Hepatocyte (in vitro differentiated cells): ENCODE measurements at places on chromosomes 7 and 10. TPM values are rescaled to one million over a fixed set of nuclear protein-coding genes. Genes with fewer than 3 reads are reported as not detected.

DNA sequence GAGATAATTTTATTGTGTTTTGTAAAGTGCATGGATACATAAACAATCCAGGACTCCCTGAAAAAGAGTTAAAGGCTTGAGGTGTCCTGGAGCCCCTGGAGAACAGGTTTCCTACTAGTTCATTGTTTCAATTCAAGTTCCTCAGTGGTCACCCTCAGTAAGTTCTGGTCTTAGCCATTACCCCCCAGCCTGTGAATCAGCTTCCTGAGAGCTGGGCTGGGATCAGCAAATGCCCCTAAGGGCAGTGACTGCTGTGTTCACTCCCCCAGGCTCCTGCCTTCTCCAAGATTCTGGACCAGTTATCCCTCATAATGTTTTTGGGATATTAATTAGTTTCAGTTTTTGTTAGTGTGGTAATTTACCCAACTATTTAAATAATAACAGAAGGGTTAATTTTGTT, 151.6 kb upstream of the PRSS58 start:
- H3K4me1 ChIP-seq, result no peaks in the 10 kb centered on the region
- H3K27ac ChIP-seq, result no peak overlapping the region
- H3K27me3 ChIP-seq, result no peaks in the 10 kb centered on the region
- no peak for DNase-seq

SPDYE8 gene
- polyA plus RNA-seq, result 0.17 and 0.19 TPM in 2 replicates

- H3K4me3 ChIP-seq, result no peak overlapping the region
These were observed 72.0 kb downstream of the C10orf143 start for GRCh38 chr10:130038611-130039109.

PON2 gene
- polyA plus RNA-seq, result 244 and 273 TPM in 2 replicates

ADK gene
- 46.7 and 49.1 TPM in 2 replicates for polyA plus RNA-seq

DNA sequence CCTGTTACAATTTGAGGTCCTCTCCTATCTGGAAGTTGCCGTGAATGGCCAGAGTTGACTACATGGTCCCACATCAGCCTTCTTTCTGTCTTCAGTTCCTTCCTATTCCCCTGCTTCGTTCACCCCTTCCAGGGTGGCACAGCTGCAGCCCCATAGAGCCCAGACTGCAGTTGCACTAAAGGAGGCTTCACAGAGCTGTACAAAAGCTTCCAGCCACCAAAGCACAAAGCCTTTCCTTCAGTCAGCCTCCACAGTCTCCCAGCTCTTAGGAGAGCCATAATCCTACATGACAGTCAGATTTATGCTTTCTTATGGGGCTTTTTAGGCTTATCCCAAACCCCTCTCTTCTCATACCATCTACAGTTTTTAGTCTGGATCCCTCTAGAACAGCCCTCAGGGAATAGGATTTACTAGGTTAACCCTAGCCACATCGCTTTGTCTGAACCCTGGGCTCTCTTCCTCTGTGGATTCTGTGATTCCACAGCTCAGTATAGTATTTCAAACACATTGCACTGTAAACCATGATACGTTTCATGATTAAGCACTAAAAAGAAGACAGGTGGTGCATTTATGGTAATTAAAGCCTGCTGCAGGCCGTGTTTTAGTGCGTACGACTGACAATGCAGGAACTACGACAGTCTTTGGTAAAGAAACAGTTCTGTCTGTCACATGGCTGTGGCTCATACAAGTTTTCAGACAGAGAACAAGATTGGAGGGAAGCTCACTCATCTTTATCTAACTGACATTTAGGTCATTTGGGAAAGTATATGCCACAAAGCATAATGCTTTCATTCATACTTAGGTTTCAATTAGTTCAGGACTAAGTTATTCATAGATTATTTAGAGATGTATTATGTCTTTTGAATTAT, 208.3 kb upstream of the KMT2E start:
- no peaks in the 10 kb centered on the region for H3K36me3 ChIP-seq
- H3K4me1 ChIP-seq, result no peaks in the 10 kb centered on the region
- no peaks in the 10 kb centered on the region for H3K27me3 ChIP-seq

GRCh38 chr7:123661765-123662164, 6.1 kb downstream of the LMOD2 start:
- H3K4me3 ChIP-seq, result no peak overlapping the region
- H3K4me1 ChIP-seq, result peaks cover 9% of the 10 kb centered on the region
- H3K27me3 ChIP-seq, result no peaks in the 10 kb centered on the region
- DNase-seq, result no peak
- H3K27ac ChIP-seq, result no peak overlapping the region
- H3K36me3 ChIP-seq, result no peaks in the 10 kb centered on the region

- no peaks in the 10 kb centered on the region for H3K4me1 ChIP-seq
- H3K36me3 ChIP-seq, result no peaks in the 10 kb centered on the region
- no peak for DNase-seq
- H3K4me3 ChIP-seq, result no peak overlapping the region
These were observed 7.5 kb upstream of the ARHGAP22 start for GRCh38 chr10:48612236-48612943.

PTPRZ1 gene
- polyA plus RNA-seq, result 0.41 and 1.0 TPM in 2 replicates

GRCh38 chr7:150450491-150451001, at the start of gene GIMAP8:
Gene GIMAP8 (plus strand): TSS chr7:150450630. CDS start chr7:150466699, 16,069 bp downstream.
- no peaks in the 10 kb centered on the region for H3K36me3 ChIP-seq
- H3K4me1 ChIP-seq, result no peaks in the 10 kb centered on the region
- peaks cover 11% of the 10 kb centered on the region for H3K27me3 ChIP-seq

PLXDC2 gene
- polyA plus RNA-seq, result 39.9 and 40.4 TPM in 2 replicates

- peaks cover 22% of the 10 kb centered on the region for H3K4me1 ChIP-seq
- no peaks in the 10 kb centered on the region for H3K36me3 ChIP-seq
- H3K27me3 ChIP-seq, result no peaks in the 10 kb centered on the region
- no peak for DNase-seq
These were observed 41.9 kb downstream of the CALML3 start for GRCh38 chr10:5566614-5567013.

GRCh38 chr10:133440633-133441285, 13.0 kb upstream of the SCART1 start:
- no peak overlapping the region for H3K27ac ChIP-seq
- H3K4me3 ChIP-seq, result no peak overlapping the region
- DNase-seq, result peak; percentile 1
- no peaks in the 10 kb centered on the region for H3K4me1 ChIP-seq
- H3K27me3 ChIP-seq, result no peaks in the 10 kb centered on the region
- no peaks in the 10 kb centered on the region for H3K36me3 ChIP-seq

GRCh38 chr10:121240556-121240955, 357.7 kb downstream of the FGFR2 start:
- peak; percentile 13 for DNase-seq
- no peak overlapping the region for H3K4me3 ChIP-seq
- no peaks in the 10 kb centered on the region for H3K27me3 ChIP-seq
- peak overlapping the region; percentile 79 for H3K27ac ChIP-seq
- H3K36me3 ChIP-seq, result no peaks in the 10 kb centered on the region

MAGI2 gene
- polyA plus RNA-seq, result 3.1 and 52.5 TPM in 2 replicates

- DNase-seq, result no peak
- H3K36me3 ChIP-seq, result no peaks in the 10 kb centered on the region
- H3K4me3 ChIP-seq, result no peak overlapping the region
- no peaks in the 10 kb centered on the region for H3K27me3 ChIP-seq
- H3K27ac ChIP-seq, result no peak overlapping the region
These were observed 285.8 kb downstream of the BMPER start for GRCh38 chr7:34191162-34191561.

DNA sequence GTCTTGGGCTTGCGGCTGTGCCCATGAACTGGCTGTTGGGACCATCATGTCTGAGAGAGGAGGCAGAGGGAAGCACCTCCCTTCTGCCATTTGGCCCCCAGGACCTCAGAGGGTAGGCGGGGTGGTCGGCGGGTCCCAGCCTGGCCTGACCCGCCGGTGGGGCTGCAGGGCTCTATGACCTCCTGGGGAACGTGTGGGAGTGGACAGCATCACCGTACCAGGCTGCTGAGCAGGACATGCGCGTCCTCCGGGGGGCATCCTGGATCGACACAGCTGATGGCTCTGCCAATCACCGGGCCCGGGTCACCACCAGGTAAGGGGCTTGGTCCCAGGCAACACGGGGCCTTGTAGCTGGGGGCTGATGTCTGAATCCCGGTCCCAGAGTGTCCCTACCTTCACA, 14.1 kb downstream of the SUMF2 start:
- no peaks in the 10 kb centered on the region for H3K4me1 ChIP-seq
- no peak overlapping the region for H3K4me3 ChIP-seq
- no peak overlapping the region for H3K27ac ChIP-seq
- H3K36me3 ChIP-seq, result no peaks in the 10 kb centered on the region
- no peaks in the 10 kb centered on the region for H3K27me3 ChIP-seq

PCGF5 gene
- polyA plus RNA-seq, result 30.0 and 32.1 TPM in 2 replicates

DNA sequence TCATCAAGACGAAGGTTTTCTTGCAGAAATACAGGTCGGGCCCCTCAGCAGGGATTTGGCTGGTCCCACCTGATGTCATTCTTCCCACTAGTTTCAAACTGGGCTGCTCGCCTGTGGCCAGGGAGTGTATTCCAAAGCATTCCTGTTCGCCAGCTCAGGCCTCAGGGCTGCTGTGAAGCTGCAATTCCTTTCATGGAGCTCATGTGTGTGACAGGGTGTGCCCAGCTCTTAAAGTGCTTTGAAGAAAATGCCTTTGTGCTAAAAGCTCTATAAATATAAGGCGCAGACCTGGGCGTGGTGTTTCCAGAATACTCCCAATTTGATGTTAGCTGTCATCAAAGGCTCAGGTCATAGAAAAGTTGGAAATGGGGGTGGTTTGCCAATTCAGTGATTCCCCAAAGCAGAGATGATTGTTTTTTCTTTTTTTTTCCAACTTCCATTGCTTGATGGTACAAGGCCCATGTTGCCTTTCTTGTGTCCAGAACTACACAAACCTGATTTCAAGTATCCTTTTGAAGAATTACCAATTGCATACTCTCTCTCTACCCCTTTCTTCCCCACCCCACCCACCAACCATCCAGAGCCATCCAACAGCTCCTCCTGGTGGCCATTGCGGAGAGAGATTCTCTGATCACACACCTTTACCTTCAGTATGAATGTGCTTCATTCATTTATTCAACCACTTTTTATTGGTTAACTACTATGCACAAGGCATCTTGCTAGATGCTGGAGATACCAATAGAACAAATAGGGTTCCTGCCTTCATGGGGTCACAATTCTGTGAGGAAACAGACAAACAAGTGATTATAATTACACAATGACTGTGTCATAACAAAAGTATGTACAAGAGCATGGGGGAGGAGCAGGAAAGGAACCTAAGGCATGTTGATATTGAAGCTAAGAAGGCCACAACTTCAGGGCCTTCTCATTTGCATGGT, 297.3 kb upstream of the LYZL1 start:
- no peaks in the 10 kb centered on the region for H3K27me3 ChIP-seq
- H3K4me1 ChIP-seq, result no peaks in the 10 kb centered on the region
- DNase-seq, result peak; percentile 69
- H3K4me3 ChIP-seq, result no peak overlapping the region
- peak overlapping the region; percentile 2 for H3K27ac ChIP-seq
- no peaks in the 10 kb centered on the region for H3K36me3 ChIP-seq

SLC26A5 gene
- polyA plus RNA-seq, result 0.28 TPM in 1 of 2 replicates, not detected in the other

GRM3 gene
- polyA plus RNA-seq, result 0.07 and 0.13 TPM in 2 replicates

PPP1R17 gene
- not detected in 2 replicates for polyA plus RNA-seq

COBL gene
- polyA plus RNA-seq, result 7.8 and 8.6 TPM in 2 replicates

SCIN gene
- polyA plus RNA-seq, result 4.4 and 6.3 TPM in 2 replicates

GRCh38 chr7:2686101-2686500, 1.9 kb upstream of the AMZ1 start:
- H3K36me3 ChIP-seq, result no peaks in the 10 kb centered on the region
- no peak for DNase-seq
- peaks cover 5% of the 10 kb centered on the region for H3K4me1 ChIP-seq
- peaks cover 43% of the 10 kb centered on the region for H3K27me3 ChIP-seq

OR9A2 gene
- polyA plus RNA-seq, result not detected in 2 replicates

DNA sequence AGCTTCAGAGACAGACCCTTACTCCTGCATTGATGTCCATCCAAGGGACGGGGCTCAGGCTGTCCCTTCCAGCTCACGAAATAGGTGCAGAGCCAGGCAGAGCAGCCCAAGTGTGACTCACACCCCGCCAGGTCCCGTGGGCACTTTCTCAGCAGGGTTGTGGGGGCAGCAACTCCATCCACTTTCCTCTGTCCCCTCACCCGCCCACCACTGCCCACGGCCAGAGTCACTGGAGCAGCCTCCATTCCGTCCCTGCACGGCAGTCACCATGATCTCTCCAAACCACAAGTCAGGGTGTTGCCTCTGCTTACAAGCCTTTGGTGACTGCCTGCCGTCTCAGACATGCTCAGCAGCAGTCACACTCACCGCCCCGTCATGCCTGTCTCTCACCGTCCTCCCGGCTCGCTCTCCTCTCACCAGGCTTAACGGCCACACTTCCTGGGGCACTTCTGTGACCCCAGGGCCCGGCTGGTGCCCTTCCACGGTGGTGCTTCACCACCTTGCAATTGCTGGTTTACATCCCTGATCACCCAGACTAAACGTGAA, 39.3 kb downstream of the CALML3 start:
- no peak overlapping the region for H3K4me3 ChIP-seq
- no peak overlapping the region for H3K27ac ChIP-seq
- no peaks in the 10 kb centered on the region for H3K27me3 ChIP-seq
- H3K4me1 ChIP-seq, result peaks cover 33% of the 10 kb centered on the region

- H3K27me3 ChIP-seq, result no peaks in the 10 kb centered on the region
- peaks cover 29% of the 10 kb centered on the region for H3K4me1 ChIP-seq
- no peak overlapping the region for H3K4me3 ChIP-seq
- no peak for DNase-seq
These were observed 58.0 kb upstream of the PFKP start for GRCh38 chr10:3009341-3009740.

- DNase-seq, result no peak
- H3K36me3 ChIP-seq, result no peaks in the 10 kb centered on the region
- no peak overlapping the region for H3K4me3 ChIP-seq
- H3K27me3 ChIP-seq, result no peaks in the 10 kb centered on the region
- H3K27ac ChIP-seq, result no peak overlapping the region
These were observed 18.3 kb downstream of the C7orf25 start for GRCh38 chr7:42893346-42894240.

SLC26A3 gene
- 4.2 and 8.1 TPM in 2 replicates for polyA plus RNA-seq

GALNT17 gene
- 7.3 and 8.1 TPM in 2 replicates for polyA plus RNA-seq

- no peaks in the 10 kb centered on the region for H3K4me1 ChIP-seq
- no peak overlapping the region for H3K27ac ChIP-seq
- no peak for DNase-seq
- no peaks in the 10 kb centered on the region for H3K36me3 ChIP-seq
- no peak overlapping the region for H3K4me3 ChIP-seq
- no peaks in the 10 kb centered on the region for H3K27me3 ChIP-seq
These were observed 360.7 kb upstream of the MYO3A start for GRCh38 chr10:25573316-25573715.
